ENCODE measurements at places on chromosomes 4 and X. TPM values are rescaled to one million over a fixed set of nuclear protein-coding genes. Genes with fewer than 3 reads are reported as not detected.

LUZP4 gene
- total RNA-seq, result not detected

KLHL13 gene
- total RNA-seq, result 0.81 TPM

THOC2 gene
- 33.1 TPM for total RNA-seq

DUSP21 gene
- not detected for total RNA-seq

AREG gene
- not detected for total RNA-seq

UGT2A3 gene
- not detected for total RNA-seq
